ENCODE measurements at places on chromosomes 4 and X.
A peak's percentile ranks its signal among the peaks of the same experiment; 100 is the strongest.

DNA sequence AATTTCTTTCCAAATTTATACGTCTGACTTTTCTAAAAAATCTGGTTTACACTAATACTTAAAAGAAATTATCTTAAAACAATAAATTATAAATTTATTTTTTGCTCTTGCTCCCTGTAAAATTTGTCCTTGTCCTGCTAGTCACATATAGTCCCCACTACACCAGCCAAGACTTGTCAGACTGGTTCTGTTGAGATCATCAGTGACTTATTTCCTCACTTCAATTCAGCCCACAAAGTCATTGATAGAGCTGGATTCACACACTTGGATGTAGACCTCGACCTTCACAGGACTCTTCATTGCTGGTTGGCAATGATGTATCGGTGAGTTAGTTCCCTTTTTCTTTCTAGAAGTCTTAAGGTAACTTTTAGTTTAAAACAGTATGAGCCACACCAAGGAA, at the start of gene TMPRSS11E:
TMPRSS11E (plus strand) TSS at position 263 of the 400 bp plus-strand sequence; CDS start at position 313, 50 bp downstream.
- no peak for DNase-seq

GRCh38 chr4:40466789-40467188, 131.7 kb downstream of the CHRNA9 start:
- no peak for DNase-seq

DNA sequence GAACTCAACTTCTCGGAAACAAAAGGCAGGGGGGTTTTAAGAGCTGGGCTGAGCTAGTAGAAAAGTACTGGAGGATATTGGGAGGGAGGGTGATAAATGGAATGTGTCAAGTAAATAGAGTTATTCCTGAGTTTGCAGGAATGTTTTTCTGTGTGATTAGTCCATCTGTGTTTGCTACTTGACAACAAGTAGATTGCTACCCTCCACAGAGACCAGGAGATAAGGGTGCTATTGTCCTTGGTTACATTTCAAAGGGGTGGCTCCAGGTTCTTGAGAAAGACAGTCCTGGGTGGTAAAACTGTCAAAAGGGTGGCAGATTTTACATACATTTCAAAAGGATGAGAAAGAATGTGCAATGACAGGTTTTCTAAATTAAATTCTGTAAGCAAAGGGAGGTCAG, 181.2 kb upstream of the PPP3CA start:
- no peak for DNase-seq

DNA sequence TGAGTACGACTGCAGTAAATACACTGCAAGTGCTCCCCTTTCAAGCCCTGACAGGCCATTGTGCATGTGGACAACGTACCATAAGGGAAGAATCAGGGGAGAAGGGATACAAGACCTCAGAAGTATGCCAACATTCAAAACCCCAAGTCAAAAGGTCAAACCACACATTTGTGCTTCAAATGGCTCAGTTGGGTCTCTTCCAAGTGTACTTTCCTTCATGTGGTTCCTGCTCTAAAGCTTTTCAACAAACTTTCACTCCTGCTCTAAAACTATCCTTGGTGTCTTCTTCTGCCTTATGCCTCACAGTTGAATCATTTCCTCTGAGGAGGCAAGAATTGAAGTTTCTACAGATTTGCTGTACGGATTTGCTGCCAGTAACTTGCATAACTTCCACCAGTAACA, 305.7 kb upstream of the SLIT2 start:
- DNase-seq: no peak

DNA sequence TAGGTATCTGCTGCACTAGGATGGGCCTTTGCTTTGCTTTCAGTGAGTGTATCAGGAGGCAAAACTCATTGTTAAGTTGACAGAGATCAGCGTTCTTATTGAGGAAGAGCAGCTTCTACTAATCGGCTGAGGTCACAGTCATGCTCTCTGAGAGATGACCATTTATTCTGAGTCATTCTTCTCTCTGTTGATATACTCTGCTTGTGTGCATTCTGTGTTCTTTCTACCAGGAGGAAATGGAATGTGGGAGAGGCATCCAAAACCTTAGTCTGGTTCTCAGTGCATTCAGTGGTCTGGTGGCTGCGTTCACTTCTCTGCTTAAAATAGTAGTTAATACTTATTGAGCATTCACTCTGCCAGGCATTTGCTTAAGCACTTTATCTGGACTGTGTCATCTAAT, 66.2 kb downstream of the RRAGB start:
- no peak for DNase-seq

DNA sequence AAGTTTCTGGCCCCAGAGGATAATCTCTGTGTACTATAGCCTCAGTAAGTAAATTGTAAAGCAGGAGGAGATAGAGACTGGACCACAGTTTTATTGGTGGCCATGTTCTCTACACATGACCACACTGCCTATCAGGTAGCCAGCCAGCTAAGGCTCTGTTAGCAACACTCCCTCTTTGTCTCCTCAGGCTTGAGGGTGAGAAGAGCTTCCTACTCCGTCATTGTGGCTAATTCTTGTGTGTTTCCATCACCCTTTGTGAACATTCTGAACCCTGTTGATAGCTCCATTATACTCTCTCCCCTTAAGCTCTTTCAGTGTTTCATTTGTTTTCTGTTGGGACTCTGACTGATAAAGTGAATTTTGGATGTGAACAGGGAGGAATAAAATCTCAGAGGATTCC, 233.4 kb downstream of the CFAP299 start:
- no peak for DNase-seq

DNA sequence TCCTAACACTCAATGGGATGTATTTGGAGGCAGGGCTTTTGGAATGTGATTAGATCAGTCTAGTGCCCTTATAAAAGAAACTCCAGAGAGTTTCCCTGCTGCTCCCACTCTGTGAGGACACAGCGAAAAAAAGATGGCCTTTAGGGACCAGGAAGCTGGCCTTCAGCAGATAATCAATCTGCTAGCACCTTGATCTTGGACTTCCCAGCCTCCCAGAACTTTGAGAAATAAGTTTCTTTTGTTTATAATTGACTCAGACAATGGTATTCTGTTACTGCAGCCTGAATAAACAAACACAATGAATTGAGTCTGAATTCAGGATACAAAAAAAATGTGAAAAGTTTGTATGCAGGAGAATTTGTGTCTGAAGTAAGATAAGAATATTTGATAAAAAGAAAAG, 842.1 kb downstream of the FSTL5 start:
- no peak for DNase-seq

- peak; percentile 1 for DNase-seq
These were observed 725 bp downstream of the FAM120C start for GRCh38 chrX:54182194-54182863.

GRCh38 chrX:67545893-67546495, 2.2 kb downstream of the AR start:
- DNase-seq: no peak

DNA sequence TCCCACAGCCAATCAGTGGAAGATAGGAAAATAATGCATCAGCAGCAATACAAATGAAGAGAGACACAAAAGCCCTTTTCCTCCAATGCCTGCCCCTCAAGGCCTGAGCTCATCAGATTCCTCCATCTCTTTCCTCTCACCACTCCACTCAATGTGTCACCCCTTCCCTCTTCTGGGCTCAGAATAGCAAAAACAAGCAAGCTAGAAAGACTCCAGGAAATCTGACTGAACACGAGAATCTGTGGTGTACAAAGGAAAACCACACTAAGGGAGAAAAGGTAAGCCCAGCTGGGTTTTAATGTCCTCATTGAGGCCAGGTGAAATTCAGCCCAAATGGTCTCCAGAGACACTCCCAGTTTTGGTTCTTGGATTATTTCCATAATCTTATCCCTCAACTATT, 46.3 kb downstream of the ARHGEF9 start:
- DNase-seq: no peak

DNA sequence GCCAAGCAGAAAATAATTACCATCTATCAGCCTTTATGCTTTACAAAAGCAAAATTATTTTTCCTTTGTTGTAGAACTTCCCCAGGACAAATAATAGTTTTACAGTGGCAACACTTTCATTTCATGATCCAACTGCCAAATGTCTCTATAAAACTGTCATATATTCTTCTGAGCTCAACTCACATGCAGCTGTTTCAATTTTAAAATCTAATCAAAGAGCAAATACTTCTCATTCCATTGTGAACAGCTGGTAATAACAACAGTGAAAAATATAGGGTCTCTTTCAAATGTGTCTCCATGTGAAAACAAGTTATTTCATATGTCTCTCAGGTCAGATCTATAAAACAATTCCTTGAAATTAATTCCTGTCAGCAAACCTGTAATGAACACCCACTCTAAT, 270.6 kb upstream of the SLC7A11 start:
- DNase-seq: no peak
